ENCODE measurements at places on chromosomes 2 and 18.

DNA sequence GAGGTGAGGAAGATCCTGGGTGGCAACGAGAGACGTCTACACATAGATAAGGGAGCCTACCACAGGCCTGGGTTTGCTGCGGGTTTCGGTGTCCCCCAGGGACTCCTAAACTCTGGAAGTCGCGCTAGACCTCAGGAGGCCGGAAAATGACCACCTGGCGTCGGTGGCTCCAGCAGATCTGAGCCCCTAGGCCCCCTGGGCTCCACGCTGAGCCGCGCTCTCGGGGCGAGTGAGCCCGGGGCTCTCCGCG lies 987 bp upstream of the DLX1 start:
- DNase-seq = no peak

DNA sequence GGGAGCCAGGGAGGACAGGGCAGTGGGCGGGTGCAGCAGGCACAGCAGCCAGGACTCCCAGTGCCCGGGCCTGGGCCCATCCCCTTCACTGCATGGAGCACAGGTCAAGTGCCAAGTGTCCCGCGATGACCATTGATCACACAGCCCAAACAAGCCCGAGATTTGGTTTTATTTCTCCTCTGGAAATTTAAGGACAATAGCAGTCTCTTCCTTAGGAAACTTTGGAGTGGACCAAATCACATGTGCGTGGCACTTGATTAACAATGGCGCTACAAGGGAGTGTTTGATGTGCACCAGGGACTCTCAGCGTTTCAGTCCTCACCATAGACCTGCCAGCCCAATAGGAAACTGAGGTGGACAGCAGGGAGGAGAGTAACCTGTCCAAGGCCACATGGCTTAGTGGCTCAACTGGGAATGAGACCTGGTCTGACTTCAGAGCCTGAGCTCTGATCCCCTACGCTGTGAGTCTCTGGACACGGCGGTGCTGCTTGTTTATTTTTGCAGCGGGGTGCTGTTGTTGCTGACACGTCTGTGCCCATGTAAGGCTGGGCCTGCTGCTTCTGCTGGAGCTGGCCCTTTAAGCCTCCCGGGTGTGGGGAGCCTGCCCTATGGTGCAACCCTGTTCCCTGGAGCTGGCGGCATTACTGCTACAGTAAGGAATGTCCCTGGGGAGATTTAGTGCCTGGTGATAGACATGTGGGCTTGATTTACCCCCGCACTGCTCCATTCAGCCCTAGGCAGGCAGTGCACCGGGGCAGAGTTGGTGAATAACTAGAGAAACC lies 194.2 kb downstream of the INHBB start:
- no peak for DNase-seq

- no peak for DNase-seq
Observed at GRCh38 chr2:71877636-71878035, 270.0 kb downstream of the CYP26B1 start.

GRCh38 chr2:168215813-168216212 lies 31.6 kb downstream of the STK39 start:
- DNase-seq = no peak

DNA sequence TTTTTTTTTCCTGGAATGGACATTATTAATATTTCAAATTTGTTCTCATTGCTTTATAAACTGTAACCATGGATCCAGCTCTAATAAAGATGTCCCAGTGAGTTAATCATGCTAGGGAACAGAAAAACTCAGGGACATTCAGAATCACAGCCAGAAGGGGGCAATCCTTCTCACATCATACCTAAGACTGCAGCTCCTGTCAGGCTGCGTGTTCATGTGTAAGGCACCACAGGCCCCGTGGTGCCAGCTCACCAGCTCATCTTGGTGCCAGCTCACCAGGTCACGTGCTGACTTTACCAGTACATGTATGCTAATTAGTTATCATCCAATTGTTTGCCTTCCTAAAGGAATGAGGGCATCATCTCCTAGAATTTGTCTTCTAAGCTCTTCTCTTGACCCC lies 84.7 kb upstream of the NEDD4L start:
- DNase-seq = no peak

- DNase-seq = no peak
Observed at GRCh38 chr2:61356958-61357350, 113.9 kb downstream of the USP34 start.

GRCh38 chr2:31204783-31205182 lies 12.5 kb downstream of the CAPN14 start:
- no peak for DNase-seq

DNA sequence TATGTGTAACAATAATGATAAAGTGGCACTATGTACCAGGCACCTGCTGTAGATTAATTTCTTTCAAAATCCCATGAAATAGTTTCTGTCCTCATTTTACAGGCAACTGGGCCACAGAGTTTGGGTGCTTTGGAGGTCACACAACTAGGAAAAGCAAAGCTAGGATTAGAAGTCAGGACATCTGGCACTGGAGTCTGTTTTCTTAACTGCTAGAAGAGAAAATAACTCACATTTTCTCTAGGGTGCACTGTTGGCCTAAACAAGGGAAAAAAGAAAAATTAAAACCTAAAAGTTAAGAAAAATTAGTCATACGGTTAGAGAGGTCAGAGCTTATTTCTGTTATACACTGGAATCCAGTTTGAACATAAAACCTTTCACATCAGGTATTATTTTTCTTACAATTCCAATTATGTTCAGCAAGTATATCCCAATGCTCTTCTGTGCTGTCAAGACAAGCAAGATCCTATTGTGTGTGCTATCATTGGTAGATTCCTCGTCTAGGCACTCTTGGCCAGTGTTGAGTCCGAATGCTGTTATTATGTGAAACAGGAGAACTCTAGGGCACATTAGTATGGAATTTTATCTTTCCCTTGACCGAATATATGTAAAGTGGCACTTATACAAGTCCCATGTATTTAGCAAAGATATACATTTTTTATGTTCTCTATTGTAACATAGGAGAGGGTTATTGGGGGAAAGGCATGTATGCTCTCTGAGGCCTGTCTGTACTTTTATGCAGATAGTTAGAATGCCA lies 1.5 kb upstream of the OSGEPL1 start:
- DNase-seq = no peak

- DNase-seq = no peak
Observed at GRCh38 chr2:160334028-160334741, 134.1 kb upstream of the ITGB6 start.

DNA sequence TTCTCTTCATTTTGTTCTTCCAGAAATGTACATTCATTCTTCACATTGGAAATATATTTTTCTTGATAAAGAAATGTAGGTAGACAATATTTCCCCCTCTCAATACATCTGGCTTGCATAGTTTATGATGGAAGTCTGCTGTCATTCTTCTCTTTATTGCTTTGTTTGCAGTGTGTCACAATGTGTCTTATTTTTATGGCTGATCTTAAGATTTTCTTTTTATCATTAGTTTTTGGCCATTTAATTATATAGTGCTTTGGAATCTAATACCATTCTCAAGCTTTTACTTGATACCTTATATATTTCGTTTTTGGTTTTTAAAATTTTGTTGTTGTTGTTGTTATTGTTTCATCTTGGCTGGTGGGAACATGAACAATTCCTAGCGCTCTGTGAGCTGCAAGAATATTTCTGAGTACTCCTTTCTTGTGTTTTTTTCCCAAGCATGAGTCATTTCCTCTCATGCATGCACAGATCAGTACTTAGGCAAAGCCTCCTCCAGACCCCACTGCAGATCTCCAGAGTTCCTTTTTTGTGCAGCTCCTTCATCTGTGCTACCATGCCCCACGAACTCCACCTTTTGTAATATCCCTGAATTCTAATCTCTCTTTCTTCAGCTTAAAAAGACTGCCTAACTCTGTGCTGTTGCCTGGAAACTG lies 13.7 kb upstream of the MMADHC start:
- DNase-seq = no peak

DNA sequence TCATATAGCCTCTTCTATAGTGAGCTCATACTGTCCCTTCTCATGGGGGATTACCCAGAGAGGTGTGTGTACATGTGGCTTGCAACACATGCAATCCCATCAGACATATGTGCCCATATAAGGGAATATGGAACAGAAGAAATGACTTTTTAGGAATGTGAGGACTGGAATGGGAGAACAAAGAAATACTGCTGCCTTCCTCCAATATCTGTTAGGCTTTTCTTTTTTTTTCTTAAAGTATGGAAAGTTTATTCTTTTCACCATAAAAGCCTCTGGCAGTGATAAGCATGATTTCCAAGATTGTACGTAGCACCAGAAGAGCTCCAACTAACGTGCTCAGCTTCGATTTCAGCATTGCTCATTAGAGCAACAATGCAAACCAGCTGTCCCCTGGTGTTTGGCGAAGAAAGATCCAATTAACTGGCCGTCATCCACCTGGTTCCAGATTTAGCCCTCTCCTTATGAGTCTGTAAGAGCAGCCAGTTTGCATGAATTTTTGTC lies 113.6 kb downstream of the ADCYAP1 start:
- no peak for DNase-seq

GRCh38 chr2:215772003-215772402 lies 241.3 kb downstream of the MREG start:
- no peak for DNase-seq

DNA sequence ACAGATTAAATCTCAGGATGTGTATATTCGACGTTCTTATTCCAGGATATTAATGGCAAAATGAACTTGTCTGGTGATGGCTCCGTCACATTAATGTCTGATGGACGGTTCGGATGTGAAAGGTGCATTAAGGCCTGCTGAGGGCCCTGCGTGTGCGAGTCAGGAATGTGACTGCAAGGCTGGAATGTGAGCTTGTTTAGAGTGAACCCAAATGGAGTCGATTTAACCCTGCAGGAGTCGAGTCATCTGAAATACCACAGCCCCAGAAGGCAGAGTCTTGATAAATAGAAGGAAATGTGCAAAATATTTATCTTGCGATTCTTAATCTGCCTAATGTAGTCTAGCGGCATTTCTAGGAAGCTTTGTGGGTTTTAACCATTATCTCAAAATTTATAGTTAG lies 44.3 kb downstream of the RDH14 start:
- DNase-seq = no peak

- no peak for DNase-seq
Observed at GRCh38 chr2:66805016-66805865, 370.3 kb downstream of the MEIS1 start.

DNA sequence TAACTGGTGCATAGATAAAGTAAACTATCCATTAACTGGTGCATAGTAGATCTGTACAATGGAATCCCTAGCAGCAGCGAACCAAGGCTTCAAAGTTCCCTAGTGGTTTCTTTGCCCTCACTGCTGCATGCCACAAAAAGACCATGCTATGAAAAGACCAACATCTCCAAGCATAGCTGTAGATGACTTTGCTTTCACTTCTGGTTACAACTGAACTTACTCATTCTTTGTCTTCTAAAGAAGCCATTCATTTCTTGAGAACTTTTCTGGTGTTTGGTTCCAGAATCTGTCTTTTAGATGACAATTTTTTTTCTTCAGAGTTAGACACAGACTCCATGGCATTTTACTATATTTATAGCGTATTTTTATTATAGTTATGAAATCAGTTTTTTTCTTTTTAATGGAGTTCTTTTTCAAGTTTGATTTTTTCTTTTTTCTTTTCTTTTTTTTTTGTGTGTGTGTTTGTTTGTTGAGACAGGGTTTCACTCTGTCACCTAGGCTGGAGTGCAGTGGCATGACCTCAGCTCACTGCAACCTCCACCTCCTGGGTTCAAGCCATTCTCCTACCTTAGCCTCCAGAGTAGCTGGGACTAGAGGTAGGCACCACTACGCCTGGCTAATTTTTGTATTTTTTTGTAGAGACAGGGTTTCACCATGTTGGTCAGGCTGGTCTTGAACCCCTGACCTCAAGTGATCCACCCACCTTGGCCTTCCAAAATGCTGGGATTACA lies 63.6 kb downstream of the SLC35F5 start:
- no peak for DNase-seq

DNA sequence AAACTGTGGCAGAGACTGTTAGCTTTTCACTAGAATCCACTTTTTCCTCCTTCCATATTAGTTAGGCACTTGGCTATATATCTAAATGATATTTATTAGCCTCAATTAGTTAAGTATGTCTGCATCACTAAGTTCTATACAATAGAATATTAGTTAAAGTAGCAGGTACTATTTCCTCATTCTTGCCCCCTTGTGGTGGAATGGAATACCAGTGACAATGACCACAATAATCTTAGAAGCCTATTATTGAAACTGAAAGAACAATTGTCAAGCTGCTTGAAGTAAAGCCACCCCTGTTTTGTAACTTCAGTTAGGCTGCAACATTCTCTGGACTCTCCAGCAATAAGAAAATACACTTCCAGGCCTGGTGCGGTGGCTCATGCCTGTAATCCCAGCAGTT lies 476.3 kb upstream of the VWC2L start:
- DNase-seq = no peak

GRCh38 chr2:158009399-158009798 lies 92.3 kb upstream of the UPP2 start:
- no peak for DNase-seq

- DNase-seq = no peak
Observed at GRCh38 chr2:39715095-39715494, 49.4 kb downstream of the TMEM178A start.

DNA sequence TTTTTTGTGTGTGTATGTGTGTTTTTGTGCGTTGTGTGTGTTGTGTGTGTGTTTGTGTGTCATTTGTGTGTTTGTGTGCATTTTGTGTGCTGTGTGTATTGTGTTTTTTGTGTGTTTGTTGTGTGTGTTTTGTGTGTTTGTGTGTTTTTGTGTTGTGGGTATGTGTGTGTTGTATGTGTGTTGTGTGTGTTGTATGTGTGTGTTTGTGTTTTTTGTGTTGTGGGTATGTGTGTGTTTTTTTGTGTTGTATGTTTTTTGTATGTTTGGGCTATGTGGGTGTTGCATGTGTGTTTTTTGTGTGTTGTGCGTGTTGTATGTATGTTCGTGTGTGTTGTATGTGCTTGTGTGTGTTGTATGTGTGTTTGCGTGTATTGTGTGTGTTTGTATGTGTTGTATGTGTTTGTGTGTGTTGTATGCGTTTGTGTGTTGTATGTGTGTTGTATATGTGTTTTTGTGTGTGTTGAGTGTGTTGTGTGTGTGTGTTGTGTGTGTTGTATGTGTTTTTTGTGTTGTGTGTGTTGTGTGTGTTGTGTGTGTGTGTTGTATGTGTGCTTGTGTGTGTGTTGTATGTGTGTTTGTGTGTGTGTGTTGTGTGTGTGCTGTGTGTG lies 275.3 kb downstream of the HRH4 start:
- no peak for DNase-seq

GRCh38 chr18:215448-216010 lies 52.3 kb downstream of the THOC1 start:
- DNase-seq = no peak

DNA sequence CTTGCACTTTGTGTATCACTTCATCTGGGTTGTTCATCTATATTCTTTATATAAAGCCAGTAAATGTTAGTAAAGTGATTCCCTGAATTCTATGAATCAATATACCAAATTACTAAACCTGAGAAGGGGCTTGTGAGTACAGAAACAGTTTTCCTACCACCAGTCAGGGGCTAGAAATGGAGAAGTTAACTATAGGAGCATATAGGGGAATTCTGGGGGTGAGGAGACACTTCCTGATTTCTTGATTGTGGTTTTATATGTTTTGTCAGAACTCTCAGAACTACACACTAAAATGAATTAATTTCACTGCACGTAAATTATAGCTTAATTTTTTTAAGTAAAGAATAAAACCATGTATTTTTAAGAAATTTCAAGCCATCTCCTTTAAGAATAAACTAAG lies 93.7 kb downstream of the SESTD1 start:
- DNase-seq = no peak
